Caudate nucleus (tissue), 63 donors: ENCODE measurements at places on chromosomes 12 and 14.

DNA sequence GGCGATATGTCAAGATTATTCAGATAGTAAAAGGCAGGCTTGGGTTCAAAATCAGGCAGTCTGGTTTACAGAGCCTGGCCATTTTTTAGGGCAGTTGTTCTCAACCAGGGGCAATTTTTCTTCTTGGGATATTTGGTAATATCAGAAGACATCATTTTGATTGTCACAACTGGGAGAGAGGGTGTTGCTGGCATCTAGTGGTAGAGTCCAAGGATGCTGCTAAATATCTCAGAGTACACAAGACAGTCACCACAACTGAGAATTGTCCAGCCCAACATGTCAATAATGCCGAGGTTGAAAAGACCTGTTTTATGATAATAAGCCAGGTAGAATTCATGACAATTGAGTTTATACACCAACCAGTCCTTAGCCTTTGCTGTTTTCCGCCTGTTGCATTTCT lies 733.9 kb downstream of the NRXN3 start:
- DNase-seq: no peak

DNA sequence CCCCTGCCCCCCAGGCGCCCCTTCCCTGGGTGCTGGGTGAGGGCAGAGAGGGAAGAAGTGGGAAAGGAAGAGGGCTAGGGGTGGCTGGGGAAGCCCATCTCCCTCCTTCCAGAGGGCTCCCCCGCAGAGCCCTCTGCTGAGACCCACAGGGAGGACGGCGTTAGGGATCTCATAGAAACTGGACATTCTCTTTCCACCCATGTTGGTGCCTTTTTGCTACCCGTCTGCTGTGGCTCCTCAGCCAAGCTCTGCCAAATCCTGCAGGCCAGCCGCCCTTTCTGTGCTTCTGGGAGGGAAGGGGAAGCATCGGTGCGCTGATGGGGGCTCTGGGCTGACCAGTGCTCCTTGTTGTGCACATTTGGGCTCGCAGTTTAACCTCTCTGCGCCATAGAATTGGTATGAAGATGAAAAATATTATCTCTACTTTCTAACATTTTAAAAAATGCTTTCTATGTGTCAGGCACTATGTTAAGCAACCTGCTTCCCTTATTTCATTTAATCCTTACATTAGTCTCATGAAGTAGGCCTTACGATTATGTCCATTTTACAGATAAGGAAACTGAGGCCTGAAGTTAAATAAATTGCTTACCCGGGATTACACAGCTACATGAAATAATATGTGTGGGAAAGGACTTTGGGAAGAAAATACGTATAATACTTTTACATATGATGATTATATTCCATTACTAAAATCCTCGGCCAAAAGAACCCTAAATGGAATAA lies 981 bp downstream of the SLC48A1 start:
- DNase-seq: no peak

GRCh38 chr14:98858158-98858557 lies 413.8 kb downstream of the BCL11B start:
- no peak for DNase-seq

DNA sequence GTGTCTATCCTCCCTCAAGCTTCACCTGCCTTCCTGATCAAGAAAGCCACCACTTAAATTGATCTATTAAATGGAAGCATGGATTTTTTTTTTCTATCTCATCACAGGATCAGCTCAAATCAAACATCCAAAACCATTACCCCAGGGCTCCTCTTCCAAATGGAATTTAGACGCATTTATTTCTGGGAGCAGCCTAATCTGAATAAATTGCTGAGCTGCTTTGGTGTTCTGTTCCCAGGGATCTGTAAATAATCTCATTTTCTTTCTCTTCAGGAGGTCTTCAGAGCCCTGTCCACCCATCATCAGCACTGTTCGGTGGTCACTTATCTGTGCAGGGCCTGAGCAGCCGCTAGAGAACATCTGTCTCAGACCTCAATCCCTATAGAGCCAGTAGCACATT lies 695.4 kb upstream of the TMEM132C start:
- DNase-seq: no peak

- no peak for DNase-seq
Observed at GRCh38 chr12:115916910-115917668, 360.4 kb downstream of the MED13L start.

- DNase-seq: no peak
Observed at GRCh38 chr14:65906344-65906743, 493.8 kb downstream of the FUT8 start.

DNA sequence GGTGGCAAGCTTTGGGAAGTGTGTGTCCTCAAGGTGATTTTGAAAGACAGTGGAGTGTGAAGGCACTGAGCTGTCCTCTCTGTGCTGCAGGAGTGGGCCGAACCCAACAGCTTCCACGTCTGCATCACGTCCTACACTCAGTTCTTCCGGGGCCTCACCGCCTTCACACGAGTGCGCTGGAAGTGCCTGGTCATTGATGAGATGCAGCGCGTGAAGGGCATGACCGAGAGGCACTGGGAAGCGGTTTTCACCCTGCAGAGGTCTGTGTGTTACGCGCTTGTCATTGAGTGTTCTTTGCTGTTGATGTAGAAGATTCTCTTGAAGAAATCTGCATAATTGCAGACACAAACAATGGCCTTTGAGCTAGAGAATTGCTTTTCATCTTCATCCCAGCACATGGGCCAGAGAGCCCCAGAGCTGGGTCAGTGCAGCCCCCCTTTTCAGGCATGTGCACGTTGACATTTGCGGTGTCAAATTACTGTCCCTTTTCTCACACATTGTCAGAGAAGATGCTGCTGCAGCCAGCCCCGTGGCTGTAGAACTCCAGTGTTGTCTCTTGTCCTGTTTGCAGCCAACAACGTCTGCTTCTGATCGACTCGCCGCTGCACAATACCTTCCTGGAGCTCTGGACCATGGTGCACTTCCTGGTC lies 63.3 kb downstream of the EP400 start:
- no peak for DNase-seq

DNA sequence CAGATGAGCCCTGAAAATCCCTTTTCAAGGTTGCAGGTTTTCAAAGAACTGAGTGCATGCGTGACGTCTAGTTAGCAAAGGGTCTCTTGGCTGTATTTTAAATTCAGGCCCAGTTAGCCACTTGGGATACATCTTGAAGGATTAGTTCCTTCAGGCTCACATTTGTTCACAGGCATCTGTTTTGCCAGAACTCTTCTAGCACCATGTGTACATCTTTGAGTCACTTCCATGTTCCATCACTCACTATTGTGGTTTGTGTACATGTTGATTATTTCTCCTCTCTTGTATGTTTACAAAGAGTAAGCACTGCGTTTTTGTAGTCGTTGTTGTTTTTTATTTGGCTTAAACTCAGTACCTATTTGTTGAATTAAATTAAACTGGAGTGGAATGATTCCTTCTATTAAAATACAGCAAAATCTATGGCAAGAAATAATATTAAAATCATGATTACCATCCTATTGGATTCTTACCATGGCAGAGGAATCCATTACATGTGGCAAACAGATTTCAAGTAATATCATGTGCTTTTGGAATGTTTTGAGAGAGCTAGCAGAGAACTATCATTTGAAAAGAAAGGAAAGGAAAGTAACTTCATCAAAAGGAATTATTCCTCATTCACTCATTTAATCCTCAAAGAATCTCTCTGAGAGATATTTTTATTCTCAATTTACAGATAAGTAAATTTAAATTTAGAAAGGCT lies 438.9 kb upstream of the FAR2 start:
- DNase-seq: no peak

GRCh38 chr12:94122591-94122990 lies 25.8 kb upstream of the PLXNC1 start:
- no peak for DNase-seq

DNA sequence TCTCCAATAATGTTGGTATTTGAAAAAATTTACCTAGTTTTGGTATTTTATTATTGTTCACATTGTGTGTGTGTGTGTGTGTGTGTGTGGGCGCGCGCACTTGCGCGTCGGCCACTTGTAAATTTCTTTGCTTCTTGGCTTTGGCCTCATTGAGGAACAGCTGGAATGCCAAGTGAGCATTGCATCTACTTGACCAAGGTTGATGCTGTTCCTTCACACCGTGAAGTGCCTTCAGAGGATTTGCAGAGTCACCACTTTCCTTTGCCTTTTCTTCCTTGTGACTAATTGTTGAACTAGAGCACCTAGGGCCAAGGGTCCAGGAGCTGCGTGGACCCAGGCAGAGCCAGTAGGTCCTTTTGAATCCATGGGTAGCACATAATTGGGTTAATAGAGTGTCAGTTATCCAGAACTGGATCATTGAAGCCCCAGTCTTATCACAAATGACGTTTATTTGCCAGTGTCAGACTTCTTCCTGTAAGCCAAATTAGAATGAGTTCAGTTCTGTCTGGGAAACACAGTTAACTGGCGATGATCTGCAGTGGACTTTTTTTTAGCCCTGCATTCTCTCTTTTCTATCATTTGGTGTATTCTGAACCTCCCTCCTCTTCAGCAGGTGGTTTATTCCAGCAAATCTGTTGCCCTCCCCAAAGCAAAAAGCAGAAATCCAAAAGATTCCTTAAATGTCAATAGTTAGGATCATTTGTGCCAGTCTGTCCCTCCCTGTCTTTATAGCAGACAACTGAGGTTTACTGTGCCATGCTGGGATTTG lies 2.6 kb downstream of the PPP2R5C start:
- DNase-seq: no peak

DNA sequence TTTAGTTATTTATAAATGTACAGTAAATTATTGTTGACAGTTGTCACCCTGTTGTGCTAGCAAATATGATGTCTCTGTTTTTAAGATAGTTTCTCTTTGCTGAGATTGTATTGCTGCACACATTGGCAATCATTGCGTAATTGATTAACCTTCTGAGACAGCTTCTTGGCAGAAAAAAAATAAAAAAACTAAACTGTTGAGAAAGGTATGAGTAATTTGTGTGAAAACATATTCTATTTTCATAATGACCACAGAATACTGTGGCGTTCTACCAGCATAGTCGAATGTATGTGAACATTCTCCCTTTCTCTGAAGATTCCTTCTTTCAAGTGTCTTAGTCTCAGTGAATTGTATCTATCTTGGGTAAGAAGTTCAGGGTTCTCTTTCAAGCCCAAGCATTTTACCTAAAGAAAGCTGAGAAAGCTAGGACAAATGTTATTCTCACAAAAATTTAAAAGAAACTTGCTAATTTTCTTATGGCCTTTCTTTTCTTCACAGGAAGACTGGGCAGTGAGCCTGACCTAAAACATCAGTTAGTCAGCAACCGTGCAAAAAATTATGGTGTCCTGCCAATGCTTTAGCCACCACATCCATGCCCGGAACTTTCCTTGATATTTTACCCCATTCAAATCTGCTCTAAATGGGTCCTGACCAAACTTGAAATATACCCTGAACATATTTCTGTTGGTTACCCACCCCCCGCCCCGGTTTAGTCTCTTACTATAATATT lies 69.0 kb upstream of the REP15 start:
- DNase-seq: no peak

DNA sequence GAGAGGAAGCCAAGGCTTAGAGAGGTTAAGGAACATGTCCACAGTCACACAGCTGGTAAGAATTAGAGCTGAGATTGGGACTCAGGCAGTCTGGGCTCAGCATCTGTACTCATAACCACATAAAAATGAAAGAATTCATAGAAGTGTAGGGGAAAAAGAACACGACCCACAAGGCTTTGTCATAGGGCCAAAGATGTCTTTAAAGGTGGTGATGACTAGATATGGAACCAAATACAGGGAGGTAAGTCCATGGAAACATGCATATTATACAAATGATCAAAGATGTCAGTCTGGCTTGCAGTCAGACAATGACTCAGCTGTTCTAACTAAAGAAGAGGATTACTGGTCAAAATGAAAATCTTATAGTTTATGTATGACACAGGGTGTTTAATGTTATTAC lies 7.2 kb upstream of the SSPN start:
- DNase-seq: no peak

DNA sequence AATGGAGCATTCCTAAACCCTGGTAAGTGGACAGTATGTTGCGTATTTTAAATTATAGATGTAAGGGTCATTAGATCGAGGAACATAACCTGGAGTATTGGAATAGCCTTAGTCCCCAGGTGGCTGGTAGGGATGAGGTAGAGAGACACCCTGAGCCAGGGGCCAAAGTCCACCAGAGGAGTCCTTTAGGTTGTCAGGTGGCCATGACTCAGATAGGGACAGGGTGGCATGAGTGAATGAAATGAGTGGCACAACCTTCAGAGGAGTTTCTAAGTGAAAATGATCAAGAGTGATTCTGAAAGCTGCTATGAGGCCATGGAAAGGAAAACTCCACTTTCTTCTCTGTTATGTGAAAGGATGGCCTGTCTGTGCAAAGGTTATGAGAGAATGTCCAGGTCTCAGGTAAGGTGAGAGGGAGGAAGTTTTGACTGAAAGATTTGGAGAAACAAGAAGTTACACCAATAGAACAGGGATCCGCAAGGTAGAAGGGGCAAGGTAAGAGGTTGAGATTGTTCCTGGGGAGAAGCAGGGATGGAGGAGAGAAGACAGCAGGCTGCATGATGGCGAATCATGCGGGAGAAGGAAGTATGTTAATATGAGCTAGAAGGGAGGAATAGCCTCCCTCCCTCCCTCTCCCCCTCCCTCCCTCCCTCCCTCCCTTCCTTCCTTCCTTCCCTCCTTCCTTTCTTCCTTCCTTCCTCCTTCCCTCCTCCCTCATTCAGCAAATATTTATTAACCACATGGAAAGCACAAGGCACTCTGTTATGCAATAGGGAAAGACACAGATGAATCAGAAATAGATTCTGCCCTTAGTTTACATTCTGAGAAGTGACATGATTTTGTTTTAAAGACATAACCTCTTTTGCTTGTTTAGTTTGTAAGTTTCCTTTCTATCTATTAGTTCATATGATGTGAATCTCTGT lies 14.0 kb upstream of the RIPK3 start:
- DNase-seq: no peak

DNA sequence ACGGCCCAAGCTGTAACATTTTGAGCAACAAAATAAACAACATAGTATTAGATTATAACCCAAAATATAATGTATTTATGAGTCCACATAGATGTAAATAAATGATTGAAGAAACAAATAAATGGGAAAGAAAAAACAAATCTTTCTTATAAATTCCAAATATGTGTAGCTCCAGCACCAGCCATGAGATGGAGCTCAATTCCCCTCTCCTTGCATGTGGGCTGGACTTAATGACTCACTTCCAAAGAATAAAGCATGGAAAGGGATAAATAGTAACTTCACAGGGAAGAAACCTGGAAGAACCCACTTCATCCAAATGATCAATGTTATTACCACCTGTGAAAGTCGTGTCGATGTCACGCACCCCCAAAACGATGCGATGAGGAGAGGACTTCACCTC lies 158.8 kb downstream of the RPAP3 start:
- DNase-seq: no peak

GRCh38 chr12:119326341-119326740 lies 8.2 kb upstream of the CCDC60 start:
- no peak for DNase-seq

DNA sequence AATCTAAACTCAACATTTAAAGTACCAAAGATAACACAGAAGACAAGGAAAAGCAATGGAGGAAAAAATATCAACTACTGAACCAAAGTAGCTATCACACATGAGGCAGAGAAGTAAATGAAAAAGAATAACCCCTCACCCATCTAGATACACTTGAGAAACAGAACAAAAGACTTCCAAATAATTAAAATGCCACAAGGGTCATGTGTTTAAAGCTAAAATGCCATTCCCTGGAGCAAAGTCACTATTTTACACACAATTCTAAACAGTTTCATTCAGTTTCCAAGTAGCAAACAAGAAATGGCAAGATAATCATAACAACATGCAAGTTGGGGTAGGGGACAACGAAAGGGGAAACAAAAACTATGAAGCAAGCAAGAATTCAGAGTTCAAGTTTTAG lies 12.0 kb downstream of the OSBPL8 start:
- no peak for DNase-seq

- DNase-seq: no peak
Observed at GRCh38 chr14:55102141-55102621, 26.9 kb upstream of the LGALS3 start.
